ENCODE measurements at places on chromosomes 3 and 15.

DNA sequence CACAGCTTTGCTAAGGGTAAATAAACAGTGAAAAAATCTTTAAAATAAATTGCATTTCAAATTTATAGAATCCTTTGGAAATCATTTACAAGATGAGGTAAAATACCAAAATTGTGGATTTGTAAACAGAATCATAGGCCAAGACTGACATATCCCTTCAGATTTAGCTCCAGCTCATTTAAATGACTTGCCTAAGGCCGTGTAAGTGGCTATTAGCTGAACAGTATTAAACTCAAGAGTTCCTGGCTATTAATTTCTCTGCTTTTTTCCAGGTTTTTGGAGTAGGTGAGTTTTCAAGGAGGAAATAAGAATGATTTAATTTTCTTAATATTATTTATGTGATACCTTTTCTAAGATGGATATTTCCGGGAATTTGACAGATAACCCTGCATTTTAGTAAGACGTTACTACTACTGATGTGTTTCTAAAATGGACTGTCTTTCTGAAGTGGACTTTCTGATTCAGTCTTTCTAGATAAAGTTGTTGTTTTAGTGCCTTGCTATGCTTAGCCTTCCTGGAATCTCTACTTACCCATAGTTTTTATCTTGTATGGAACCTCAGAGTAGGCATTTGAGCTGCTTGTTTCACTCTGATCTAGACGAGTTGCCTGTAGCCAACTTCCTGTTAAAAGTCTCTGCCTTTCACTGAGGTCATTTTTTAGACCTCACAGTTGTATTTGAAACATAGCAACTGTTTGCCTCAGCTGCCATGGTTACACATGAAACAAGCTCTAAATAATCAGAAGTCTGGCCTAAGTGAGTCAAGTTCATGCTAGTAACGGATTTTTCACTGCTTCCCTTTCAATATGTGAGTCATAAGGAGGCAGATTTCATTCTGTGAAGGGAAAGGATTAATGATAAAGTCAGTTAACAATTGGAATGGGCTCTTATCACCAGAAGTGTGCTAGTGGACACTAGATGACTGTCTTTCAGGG, 127.0 kb downstream of the KLHL25 start:
- DNase-seq, result peak; percentile 15

GRCh38 chr3:122076491-122077292, 21.5 kb downstream of the CD86 start:
- DNase-seq, result no peak

DNA sequence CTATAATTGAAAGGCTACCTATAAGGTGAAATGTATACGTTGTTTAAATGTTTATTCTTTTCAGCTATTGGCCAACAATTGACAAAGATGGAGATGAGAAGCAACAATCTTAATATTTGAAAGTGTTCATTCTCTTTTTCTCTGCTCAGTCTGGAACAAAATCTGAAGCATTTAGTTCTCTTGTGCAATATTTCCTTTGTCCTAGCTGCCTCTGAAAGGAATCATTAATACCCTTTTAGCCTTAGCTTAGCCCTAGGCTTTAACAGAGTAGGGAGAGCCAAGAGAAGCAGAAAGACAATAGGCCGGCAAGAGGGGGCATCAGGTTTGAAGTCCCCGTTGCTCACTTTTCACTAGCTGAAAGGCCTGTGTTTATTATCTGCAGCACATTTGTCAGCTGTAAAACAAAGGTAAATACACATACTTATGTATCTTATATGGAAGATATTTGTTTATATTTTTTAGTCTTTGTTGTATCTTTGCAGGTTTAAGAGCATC, 422.5 kb upstream of the SEMA6D start:
- no peak for DNase-seq

- DNase-seq, result no peak
Measured at GRCh38 chr3:179113903-179114302, 34.3 kb upstream of the PIK3CA start.

DNA sequence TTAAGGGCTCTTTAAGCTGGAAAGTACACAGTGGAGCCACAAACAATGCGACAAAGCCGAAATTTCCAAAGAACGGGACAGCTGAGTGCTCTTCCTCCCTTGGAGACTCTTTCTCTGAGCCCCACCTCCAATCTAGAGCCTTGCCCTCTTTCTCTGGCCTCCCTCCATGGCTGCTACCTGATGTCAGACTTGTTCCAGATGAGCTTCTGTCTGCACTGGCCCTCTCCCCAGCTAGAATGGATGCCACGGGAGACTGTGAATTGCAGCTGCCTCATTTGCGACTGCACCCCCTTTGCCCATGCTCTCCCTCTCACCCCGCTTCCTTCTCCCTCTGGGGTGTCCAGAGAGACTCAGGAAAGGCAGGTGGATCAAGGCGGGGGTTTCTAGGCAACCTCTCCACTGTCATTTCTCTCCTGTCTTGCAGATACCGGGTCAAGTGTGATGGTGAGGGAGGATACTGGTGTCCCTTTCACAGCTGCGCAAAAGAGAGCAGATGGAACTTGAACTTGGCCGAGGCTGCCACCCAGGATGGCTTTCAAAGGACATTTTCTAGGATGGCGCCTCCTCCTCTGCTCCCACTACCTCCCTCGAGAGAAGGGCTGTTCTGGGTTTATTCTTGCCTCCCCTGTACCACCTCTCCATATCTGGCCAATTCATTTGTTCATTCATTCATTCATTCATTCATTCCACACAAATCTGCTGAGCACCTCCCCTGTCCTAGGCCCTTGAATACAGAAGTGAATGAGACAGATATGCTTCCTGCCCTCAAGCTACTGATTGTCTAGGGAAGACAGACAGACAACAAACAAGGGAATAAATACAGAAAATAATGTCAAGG, 12.8 kb downstream of the ATP2B2 start:
- no peak for DNase-seq

DNA sequence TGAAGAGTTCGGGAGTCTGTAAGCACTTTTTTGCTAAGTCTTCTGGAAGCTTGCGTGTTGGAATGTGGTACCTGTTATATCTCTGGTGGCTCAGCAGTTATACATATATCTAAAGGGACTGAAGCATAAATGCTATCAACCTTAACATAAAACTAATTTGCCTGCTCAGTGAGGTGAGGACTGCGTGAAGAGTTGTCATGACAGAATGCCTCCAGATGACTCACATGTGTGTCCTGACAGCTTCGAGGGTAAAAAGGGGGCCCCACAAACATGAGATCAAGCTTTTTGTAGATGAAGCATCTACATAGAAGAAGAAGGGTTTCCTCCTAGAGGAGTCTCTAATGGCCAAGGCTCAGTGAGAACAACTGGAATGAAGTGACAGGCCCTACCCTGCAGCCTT, 88.8 kb upstream of the C3orf80 start:
- DNase-seq, result no peak

GRCh38 chr15:74216949-74217348, 14.4 kb upstream of the STRA6 start:
- DNase-seq, result no peak

- no peak for DNase-seq
Measured at GRCh38 chr3:155581579-155581978, 163.3 kb downstream of the PLCH1 start.

DNA sequence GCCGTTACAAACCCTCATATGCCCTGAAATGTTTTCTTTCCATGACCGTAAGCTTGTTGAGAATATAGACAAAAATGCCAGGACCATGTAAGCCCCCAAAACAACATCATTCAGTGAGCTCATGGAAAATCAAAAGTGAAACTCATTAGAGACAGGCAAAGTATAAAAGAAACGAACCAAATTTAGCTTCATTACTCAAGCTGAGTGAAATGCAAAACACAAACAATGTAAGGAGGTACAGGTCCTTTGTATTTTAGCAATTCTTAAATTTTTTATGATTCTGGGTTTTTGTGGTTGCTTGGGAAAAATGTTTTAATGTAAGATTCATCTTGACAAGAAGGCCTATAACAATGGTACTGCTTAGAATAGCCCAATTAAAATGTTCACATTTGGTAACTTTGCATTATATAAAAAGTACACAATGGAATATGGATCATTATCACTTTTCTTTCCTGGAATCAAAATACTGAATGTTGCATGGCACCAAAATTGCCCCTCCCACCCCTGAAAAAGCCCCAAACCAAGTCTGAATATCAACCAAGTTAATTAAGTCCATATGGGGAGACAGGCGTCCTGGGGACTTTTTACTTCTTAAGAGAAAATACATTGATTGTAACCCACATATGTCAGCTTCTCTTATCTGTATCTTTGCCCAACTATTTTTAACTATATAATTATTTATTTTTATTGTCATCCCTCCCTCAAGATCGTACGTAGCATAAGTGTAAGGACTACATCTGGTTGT, 247.7 kb upstream of the CDIN1 start:
- DNase-seq, result no peak

GRCh38 chr3:155210736-155211135, 82.7 kb downstream of the STRIT1 start:
- no peak for DNase-seq
